Keratinocyte (primary cell): ENCODE measurements at places on chromosomes 7 and 10.
A peak's percentile ranks its signal among the peaks of the same experiment; 100 is the strongest.

DNA sequence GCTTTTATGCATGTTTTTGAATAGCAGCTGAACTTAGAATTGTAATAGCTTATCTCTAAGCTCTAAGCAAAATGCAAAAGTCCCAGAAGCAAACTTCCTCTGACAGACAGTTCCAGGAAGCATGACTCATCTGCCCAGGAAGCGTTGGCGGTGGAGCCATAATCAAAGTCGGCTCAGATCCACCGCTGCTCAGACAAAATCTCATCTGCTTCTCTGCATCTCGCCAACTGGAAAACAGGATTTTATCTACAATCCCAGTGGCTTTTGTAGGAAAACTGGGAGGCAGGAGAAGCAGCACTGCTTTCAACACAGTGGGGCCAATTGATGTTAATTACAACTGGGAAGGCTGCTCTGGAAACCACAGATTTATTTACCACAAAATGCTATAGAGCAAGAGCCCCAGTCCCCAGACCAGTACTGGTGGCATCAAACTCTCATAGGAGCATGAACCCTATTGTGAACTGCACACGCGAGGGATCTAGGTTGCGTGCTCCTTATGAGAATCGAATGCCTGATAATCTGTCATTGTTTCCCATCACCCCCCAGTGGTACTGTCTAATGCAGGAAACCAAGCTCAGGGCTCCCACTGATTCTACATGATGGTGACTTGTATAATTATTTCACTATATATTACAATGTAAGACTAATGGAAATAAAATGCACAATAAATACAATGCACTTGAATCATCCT lies 99.9 kb downstream of the CUBN start:
- no peak for DNase-seq

GRCh38 chr7:81526971-81527370 lies 242.9 kb downstream of the HGF start:
- DNase-seq = no peak

DNA sequence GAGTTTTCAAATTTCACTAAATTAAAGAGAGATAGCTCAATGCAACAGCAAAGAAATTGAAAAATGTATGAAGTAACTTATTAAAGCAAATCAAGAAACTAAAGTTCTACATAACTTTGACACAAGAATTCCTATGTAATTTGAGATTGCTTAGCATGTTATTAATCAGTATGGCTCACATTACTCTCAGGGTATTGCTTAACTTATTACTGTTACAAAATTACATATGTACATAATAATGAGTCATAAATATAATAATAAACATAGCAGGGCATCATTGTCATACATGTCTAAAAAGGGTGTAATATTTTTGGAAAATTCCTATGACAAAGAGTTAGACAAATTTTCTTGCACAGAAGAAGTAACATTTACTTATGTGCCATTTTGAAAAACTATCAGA lies 75.0 kb downstream of the ZWINT start:
- no peak for DNase-seq

- peak; percentile 81 for DNase-seq
Observed at GRCh38 chr7:7177044-7177517, 5.3 kb upstream of the C1GALT1 start.

GRCh38 chr10:12400266-12400931 lies 51.1 kb downstream of the CAMK1D start:
- no peak for DNase-seq

- no peak for DNase-seq
Observed at GRCh38 chr10:86681047-86681446, 12.7 kb downstream of the LDB3 start.

- DNase-seq = no peak
Observed at GRCh38 chr7:30202671-30203070, 67.9 kb downstream of the MTURN start.

GRCh38 chr7:123724817-123725253 lies 24.0 kb downstream of the WASL start:
- DNase-seq = no peak

GRCh38 chr10:98300526-98301229 lies 32.7 kb upstream of the LOXL4 start:
- DNase-seq = no peak
